ENCODE measurements at places on chromosomes 7 and 10. TPM values are rescaled to one million over a fixed set of nuclear protein-coding genes. Genes with fewer than 3 reads are reported as not detected.

ZNF117 gene
- 1.9 TPM for total RNA-seq

OR13A1 gene
- not detected for total RNA-seq

C10orf105 gene
- total RNA-seq: under 0.01 TPM

CYP26A1 gene
- total RNA-seq: 0.08 TPM

GPR146 gene
- 6.8 TPM for total RNA-seq

GALNT17 gene
- 0.35 TPM for total RNA-seq

ZRANB1 gene
- total RNA-seq: 13.8 TPM

CUZD1 gene
- total RNA-seq: 0.30 TPM

Data from smooth muscle cell of the coronary artery (primary cell).